ENCODE measurements at places on chromosomes 3 and 15.

- no peak for DNase-seq
These were observed 210.0 kb upstream of the PROK2 start for GRCh38 chr3:71994906-71995305.

DNA sequence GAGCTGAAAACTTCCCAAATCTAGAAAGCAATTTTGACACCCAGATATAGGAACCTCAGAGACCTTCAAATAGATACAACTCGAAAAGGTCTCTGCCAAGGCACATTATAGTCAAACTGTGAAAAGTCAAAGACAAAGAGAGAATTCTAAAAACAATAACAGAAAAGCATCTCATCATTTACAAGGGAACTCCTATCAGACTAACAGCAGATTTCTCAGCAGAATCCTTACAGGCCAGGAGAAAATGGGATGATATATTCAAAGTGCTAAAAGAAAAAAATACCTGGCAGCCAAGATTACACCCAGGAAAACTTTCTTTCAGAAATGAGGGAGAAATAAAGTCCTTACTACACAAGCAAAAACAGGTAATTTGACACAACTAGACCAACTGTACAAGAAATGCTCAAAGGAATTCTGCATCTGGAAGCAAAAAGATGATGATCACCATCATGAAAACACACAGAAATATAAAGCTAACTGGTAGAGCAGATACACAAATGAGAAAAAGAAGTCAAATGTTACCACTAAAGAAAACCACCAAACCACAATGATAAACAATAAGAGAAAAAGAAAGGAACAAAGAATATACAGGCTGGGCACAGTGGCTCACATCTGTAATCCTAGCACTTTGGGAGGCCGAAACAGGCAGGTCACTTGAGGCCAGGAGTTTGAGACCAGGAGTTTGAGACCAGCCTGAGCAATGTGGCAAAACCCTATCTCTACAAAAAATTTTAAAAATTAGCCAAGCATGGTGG is 50.4 kb downstream of the ADAM10 start:
- DNase-seq = no peak

- DNase-seq = no peak
These were observed 353.6 kb upstream of the SLCO3A1 start for GRCh38 chr15:91499774-91500383.

DNA sequence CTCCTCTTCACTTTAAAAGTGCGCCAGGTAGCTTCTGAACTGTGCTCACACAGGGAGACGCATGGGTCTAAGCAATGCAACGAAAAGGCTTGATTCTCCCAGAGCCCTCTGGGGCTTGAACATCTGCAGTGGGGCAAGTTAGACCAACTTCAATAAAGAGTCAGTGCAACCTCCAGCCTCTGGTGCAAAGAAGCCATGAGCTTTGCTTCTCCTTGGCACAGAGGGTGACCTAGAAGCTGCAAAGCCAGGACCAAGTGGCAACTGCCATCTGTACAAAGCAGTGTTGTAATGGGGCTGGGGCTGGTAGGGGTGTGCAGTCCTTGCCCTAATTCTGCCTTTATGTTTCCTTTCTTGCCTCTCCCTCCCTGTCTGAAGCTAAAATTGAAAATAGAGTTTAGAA is 219.0 kb upstream of the CD96 start:
- no peak for DNase-seq

- DNase-seq = no peak
These were observed 1257.1 kb downstream of the NSUN3 start for GRCh38 chr3:95319921-95320494.

DNA sequence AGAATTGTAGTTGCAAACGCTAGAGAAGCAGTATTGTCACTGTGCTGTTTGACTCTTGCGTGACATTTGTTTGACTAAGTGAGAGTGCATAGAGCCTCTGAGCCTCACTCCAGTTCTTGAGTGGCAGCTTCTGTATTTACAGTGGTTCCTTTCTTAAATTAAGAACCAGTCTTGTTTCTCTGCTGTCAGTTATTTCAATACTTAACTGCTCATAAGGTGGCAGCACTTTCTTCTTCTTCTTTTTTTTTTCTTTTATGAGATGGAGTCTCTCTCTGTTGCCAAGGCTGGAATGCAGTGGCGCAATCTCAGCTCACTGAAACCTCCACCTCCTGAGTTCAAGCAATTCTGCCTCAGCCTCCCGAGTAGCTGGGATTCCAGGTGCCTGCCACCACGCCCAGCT is 372.1 kb downstream of the LPP start:
- no peak for DNase-seq

GRCh38 chr3:15331606-15332404 is 581 bp downstream of the SH3BP5 start:
- DNase-seq = no peak

DNA sequence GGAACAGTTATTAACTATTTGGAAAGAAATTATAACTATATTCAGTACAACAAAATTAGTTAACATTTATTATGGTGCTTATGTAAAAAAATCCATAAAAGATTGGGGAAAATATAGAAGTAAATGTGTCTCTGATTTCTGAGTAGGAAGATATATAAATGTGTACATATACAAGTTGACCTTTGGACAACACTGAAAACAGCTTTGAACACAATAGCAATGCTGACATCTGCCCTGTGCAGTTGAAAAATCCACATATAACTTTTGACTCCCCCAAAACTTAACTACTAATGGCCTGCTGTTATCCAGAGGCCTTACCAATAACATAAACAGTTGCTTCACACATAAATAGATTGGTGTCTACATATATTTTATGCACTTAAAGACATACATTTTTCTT is 12.3 kb downstream of the TIMMDC1 start:
- no peak for DNase-seq

DNA sequence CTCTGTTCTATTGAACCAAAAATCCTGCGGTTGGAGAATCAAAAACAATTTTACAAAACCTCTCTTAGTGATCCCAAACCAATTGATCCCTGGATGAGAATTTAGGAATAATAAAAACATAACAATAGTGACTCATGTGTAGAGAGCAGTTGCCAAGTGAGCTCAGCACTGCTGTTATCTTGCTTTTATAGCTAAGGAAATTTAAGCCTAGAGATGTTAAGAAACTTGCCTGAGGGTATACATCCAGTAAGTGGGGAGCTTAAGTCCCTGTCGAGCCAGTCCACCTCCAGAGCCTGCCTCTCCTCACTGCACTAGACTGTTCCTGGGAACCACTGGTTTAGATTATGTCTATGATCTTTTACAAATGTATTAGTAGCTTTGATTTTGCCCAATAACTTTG is 358.4 kb upstream of the LMCD1 start:
- no peak for DNase-seq

DNA sequence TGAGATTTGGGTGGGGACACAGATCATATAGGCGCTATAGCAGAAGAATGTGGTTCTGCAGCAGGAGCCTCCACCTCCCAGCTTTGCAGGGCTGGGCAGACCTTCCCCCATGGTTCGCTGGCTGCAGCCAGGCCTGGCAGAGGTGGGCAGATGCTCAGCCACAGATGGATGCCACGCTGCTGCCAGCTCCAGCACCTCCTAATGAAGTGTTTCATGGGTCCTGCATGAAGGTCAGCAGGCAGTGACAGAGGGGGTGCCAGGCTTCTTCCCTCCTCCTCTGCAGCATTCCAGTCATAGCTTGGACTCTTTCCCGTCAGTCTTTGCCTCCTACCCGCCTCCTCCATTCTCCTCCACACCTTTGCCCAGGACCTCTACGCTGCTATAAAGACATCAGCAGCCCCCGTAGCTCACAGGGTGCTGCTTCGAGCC is 85.9 kb downstream of the SLCO3A1 start:
- DNase-seq = no peak

- no peak for DNase-seq
These were observed 89.5 kb downstream of the CD200R1L start for GRCh38 chr3:112757197-112757596.

- DNase-seq = no peak
These were observed 130.3 kb upstream of the TMC3 start for GRCh38 chr15:81504170-81504905.

DNA sequence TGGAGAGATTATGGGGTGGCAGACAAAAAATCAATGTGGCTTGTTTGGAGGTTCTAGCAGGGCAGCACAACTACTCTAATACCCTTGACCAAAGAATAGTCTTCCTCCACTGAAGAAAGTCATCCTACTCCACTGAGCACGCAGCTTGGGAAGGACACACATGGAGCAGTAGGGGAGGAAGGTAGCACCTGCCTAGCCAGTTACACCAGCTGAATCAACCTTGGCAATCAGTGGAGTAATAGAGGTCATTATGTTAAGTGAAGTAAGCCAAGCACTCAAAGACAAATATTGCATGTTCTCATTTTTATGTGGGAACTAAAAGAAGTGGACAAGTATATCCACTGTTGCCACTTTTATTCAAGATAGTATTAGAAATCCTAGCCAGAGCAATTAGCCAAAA is 555.8 kb upstream of the ALCAM start:
- no peak for DNase-seq

DNA sequence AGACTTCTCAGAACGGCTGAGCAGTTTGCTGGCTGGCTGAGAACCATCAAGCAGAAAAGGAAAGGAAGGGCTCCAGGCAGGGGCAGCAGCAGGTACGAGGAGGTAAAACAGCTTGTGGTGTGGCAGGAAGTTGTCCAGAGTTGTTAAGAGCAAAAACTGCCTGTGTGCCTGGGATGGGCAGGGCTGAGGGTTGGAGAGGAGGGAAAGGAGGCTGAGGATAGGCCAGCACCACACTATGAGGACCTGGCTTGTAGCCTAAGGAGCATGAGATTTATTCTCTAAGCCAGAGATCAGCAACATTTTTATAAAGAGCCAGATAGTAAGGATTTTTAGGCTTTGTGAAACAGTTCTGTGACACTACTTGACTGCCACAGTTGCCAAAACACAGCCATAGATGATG is 8.0 kb downstream of the IGSF10 start:
- DNase-seq = no peak

GRCh38 chr3:17795711-17796110 is 53.3 kb upstream of the TBC1D5 start:
- no peak for DNase-seq

DNA sequence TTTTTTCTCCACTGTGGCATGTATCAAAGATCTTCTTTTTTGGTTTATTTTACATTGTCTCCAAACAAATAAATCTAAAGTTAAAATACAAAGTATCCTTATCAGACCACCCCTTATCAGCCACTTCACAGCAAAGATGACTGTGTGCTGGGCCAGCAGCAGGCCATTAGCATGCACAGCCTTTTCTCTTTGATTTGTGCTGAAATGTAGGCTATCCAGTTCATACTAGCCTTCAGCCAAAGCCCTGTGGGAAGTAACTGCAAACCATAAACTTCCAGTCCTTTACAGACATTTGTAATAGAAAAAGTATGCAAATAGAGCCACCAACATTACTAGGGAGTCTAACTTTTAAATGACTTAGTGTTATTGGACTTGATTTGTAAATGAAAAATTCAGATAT is 816.3 kb downstream of the FHIT start:
- no peak for DNase-seq

DNA sequence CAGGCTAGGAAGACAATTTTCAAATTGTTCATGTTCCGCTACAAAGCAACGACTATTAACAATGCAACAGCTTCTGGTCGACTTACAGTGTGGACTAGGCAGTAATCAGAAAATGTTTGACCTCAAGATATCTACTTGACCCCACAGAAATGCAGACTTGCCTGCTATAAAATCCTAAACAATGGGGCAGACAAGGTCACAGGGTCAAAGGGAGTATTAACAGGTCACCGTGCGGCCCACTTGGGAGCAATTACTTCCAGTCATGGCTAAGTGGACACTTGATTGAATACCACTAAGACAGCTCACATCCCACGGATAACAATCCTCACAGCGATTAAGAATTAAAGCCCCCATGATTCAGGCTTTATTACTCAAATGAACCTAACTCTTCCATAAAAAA is 58.9 kb downstream of the FOXP1 start:
- DNase-seq = no peak

- no peak for DNase-seq
These were observed 50.3 kb downstream of the PAK2 start for GRCh38 chr3:196789885-196790359.

DNA sequence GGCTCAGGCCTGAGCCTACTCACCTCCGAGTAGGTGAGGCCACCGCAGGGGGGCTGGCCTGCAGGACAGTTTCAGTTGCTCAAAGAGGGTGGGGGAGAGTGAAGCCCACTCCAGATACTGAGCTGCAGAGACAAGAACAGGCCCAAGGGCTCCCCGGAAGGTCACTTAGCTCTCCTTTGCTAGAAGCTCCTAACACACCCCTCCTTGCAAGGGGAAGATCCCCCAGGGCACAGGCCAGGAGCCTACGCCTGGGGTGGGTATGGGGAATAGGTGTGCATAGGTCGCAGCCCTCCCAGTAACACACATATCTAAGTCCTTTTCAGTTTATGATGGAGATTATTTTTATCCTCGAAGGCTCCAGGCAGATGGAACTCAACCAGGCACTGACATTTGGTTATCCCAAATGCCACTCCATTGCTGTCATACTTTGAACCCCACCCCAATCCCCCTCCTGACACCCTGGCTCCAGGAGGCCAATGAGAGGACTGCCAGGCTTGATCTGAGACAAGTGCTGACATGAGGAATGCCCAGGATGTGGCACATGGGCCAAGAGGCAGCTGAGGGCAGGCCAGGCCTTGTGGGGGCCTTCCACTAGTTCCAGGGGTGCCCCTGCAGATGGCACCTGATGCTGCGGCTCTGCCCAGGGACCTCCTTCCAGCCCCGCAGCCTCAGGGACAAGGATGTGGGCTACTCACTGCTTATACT is 1.1 kb upstream of the MUSTN1 start:
- DNase-seq = no peak

DNA sequence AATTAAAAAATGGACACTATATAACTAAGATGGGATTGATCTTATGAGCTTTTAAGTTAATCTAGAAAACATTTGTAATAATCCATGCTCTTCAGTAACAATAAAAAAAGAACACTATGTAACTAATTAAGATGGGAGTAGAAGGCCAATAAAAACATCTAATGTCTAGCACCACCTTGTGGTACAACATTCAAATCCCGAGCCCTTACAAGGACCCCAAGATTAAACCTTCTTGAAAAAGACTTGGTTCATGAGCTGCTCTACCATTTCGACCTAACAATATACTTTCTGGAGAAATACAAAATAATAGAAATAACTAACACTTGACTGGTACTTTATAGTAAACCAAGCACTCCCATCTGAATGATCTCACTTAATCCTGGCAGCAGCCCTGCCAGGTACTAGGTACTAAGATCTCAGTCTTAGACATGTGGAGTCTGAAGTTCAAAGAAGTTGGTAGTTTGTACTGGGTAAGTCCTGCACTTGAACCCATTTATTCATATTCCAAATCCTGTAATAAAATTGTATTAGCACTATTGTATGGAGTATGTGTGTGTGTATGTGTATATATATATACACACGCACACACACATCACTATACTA is 21.8 kb downstream of the METTL6 start:
- peak; percentile 21 for DNase-seq

Measured in GM04504 (cell line).